Activated naive CD4-positive, alpha-beta T cell treated with anti-CD3 and anti-CD28 coated beads, Interleukin-2, amount 50 U/mL, for 16 hours (primary cell): ENCODE measurements at places on chromosomes 12 and 14.

GRCh38 chr12:103073630-103074029 is 116.2 kb downstream of the ASCL1 start:
- no peak for DNase-seq

DNA sequence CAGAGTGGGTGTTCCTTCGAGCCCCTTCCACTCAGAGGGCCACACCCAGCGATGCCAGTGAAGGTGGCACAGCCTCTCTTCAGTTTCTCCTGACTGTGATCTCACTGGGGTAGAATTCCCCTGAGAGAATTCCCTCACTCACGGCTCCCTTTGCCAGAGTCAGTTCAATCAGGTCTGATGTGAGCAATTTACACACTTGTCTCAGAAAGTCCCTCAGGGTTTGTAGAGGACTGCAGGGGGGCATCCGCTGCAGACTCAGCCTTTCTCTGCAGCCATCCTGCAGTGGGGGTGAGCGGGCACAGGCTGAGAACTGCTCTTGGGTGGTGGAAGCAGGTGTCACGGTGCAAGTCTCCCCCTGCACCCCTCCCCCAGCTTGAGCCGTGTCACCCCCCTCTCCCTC is 205.4 kb upstream of the PRMT8 start:
- DNase-seq = no peak

DNA sequence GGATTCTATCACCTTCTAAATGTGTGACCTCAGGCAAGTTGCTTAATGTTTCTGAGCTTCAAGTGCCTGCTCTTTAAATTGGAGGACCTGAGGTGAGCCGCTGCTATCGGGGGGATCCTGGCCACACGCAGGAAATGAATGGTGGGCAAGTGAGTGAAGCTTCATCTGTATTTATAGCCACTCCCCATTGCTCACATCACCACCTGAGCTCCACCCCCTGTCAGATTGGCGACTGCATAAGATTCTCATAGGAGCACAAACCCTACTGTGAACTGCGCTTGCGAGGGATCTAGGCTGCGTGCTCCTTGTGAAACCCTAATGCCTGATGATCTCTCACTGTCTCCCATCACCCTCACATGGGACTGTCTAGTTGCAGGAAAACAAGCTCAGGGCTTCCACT is 158.6 kb upstream of the CCND2 start:
- no peak for DNase-seq

DNA sequence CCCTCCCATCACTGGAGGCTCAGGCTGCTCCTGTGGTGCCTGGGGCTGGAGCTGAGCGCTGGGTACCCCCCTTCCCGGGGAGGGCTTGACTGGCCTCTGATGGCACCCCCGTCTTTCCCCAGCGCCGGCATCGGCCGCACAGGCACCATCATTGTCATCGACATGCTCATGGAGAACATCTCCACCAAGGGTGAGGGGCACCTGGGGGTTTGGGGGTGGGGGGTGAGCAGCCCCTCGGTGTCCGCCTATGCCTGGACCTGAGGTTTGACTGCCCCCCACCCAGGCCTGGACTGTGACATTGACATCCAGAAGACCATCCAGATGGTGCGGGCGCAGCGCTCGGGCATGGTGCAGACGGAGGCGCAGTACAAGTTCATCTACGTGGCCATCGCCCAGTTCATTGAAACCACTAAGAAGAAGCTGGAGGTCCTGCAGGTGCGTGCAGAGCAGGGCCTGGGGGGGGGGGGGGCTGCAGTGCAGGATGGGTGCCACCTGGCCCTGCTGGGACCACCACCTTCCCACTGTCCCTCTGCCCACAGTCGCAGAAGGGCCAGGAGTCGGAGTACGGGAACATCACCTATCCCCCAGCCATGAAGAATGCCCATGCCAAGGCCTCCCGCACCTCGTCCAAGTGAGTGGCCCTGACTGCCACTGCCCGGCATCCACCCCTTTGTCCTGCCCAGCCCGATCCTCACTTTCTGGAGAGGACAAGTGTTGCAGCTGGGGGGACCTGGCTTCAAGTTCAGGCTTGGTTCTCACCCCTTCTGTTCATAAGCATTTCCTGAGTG is 8.8 kb downstream of the PTPN6 start:
- no peak for DNase-seq

DNA sequence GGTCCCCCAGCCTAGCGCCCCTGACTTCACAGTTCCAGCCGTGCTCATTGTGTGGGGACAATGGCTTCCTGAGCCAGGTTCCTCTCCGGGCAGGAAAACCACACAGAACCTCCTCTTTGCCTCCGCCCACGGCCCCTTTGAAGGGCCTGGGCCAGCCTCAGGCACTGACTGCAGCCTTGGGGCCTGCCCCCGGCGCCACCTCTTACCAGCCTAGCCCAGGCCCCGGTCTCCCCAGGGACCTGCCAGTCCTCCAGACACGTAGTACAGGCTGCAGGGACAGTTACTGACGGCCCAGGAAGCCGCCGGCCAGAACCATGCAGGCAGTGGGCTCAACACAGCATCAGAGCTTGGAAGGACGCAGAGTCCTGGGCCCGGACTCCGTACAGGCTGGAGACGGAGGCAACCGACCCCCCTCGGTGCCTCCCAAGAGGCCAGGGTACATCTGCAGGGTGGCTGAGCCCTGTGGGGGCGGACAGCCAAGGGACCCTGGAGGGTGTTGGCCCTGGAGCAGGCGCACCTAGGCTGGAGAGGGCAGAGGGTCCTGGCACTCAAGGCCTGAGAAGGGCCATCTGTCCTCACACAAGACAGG is 20.9 kb upstream of the NUDT14 start:
- DNase-seq = no peak

DNA sequence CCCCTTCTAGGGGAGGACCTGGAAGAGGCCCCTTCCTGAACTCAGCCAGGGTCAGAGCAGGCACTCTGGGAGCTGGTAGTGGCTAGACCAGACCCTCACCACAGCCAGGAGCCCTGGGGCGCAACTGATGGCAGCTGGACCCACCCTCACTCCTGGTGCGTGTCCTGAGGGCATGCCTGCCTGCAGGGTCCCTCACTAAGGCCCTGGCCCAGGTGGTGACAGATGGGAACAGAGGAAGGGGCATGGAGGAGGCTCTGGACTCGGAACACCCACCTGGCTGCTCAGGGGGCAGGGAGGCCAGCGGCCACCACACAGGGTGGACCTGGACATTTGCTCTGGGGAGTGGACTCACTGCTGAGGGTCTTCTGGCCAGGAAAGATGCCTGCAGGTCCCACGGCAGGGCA is 342.2 kb upstream of the SFSWAP start:
- no peak for DNase-seq

DNA sequence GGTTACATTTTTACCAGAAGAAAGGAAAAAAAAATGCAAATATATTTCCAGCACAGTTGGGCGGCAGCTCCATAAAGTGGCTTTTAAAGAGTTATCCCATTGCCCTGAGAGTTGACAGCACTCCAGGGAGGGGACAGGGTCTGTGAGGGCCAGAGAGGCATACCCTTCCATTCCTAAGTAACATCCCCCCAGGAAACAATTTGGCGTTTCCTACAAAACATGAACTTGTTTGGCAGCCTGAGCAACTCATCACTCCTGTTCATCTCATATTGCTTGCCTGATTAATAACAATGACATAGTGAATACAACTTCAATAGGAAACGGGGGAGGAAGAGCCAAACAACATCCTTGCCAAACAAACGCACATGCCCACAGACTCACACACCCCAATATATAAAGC is 23.3 kb downstream of the TC2N start:
- no peak for DNase-seq

DNA sequence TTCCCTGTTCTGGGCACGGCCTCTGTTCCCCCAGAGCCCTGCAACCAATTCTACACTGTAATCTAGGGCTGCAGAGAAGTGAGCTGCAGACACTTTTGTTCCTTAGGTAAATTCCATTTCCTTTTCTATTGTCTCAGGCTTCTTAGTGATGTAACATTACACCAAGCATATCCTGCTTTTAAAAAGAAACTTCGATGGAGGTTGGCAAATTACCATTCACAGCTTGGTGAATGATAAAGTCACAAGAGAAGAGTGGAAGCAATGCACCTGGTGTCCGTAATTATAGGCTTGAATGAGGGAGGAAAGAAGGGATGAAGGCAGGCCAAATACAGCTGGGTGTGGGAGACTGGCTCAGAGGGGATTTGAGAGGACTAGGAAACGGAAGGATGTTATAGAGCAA is 68.6 kb downstream of the PPM1A start:
- no peak for DNase-seq

GRCh38 chr12:80162177-80162576 is 62.8 kb downstream of the OTOGL start:
- no peak for DNase-seq

GRCh38 chr12:121837680-121838079 is 21.0 kb downstream of the HPD start:
- DNase-seq = no peak

GRCh38 chr12:113649256-113649830 is 177.7 kb upstream of the LHX5 start:
- no peak for DNase-seq
